Non-pigmented ciliary epithelial cell (primary cell): ENCODE measurements at places on chromosomes 4 and X.

DNA sequence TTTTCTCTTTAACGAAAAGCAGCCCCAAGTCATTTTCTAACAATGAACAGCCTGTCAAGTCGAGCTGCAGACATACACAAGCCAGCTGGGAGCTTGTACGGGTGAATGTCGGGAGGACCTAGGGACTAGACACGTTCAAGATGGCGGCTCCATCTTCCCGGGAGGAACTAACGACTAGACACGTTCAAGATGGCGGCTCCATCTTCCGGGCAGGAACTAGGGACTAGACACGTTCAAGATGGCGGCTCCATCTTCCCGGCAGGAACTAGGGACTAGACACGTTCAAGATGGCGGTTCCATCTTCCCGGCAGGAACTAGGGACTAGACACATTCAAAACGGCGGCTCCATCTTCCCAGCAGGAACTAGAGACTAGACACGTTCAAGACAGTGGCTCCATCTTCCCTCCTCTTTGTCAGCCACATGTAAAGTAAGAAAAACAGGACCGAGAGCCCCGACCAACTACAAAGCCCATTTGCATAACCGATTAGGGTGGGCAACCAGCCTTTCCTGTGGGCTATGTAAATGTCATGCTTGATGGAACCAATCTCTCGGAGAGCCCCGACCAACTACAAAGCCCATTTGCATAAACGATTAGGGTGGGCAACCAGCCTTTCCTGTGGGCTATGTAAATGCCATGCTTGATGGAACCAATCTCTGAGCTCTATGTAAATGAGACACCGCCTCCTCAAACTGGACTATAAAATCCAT is 175.5 kb downstream of the DHRSX start:
- peak; percentile 37 for DNase-seq

- no peak for DNase-seq
These were observed 818 bp downstream of the RAI2 start for GRCh38 chrX:17860179-17860780.

DNA sequence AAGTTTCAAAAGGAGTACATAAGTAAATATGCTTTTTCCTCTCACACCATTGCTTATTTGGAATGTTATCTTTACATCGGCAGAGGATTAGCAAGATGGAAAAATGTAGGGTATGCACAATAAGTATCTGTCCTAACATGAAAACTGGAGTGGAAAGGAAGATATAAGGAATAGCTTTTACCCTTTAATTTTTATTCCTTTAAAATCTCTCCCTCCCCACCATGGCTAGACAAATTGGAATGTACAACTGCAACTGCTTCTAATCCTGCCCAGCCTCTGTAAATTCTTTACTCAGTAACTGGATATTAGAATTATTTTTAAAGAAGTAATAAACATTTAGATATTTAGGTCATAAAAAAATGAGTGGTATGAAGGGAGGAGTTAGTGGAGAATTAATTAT is 171.5 kb downstream of the PCDH18 start:
- no peak for DNase-seq

- no peak for DNase-seq
These were observed 15.3 kb downstream of the SEPSECS start for GRCh38 chr4:25144870-25145481.

GRCh38 chr4:80361329-80361900 is 25.9 kb downstream of the CFAP299 start:
- DNase-seq: no peak

GRCh38 chr4:142539796-142540482 is 306.2 kb downstream of the INPP4B start:
- DNase-seq: no peak

DNA sequence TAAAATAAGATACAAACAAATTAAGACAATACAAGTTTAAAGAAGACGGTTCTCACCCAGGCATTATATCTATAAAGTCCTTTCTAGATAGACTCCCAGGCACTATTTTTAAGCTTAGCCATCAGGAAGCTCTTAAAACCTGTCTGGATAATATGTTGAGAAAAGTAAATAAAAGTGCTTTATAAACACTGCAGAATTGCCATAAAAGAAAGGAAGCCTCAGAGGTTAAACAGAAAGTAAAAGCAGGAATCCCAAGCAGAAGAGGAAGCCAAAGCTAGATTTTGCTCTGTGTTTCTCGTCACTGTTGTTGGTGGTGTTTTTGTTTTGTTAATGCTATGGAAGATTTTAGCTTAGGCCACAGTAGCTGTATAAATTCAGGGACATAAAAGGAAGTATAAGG is 1267.3 kb downstream of the PCDH19 start:
- no peak for DNase-seq

GRCh38 chrX:23902419-23902818 is 5.3 kb downstream of the APOO start:
- DNase-seq: no peak

- no peak for DNase-seq
These were observed 4.9 kb upstream of the MAGEB17 start for GRCh38 chrX:16162391-16162790.

GRCh38 chr4:54572152-54572542 is 85.6 kb upstream of the KIT start:
- DNase-seq: no peak

- no peak for DNase-seq
These were observed 173.0 kb upstream of the NWD2 start for GRCh38 chr4:37071576-37071975.

DNA sequence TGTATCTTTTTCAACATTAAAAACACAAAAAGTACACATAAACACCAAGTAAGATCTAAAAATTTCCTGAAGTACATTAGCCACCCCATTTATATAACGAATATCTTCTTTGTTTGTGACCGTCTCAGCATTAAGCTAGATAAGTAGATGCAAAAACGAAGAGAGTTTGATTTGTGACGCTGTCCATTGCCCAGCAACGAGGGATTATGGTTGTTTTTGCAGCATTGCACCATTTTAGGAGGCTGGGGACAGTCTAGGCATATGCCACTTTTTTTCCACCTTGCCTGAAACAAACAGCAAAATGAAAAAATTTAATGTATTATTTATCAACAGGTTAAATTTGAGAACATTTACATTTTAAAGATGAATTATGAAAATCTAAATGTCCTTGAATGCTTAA is 12.0 kb upstream of the IGSF1 start:
- no peak for DNase-seq
